ENCODE measurements at places on chromosomes 6 and 20. TPM values are rescaled to one million over a fixed set of nuclear protein-coding genes. Genes with fewer than 3 reads are reported as not detected.

DNA sequence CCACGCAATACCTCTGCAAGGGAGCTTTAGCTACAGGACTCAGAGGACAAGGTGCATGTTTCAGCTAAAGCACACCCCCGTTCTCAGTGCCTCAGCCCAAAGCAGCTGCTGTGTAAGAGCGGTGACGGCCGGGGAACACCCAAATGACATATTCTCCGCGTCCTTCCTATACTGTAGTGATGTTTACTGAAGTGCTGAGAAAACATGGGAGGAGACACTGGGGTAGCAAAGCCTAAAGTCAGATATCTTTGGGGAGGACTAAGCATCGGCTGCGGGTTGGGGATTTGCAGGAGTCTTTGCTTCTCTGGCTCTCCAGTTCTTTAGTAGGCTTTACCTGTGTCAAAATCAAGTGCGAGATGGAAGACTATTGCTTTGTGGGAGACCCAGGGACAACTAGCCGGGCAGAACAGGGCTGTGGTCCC, 1.7 kb downstream of the SLC22A23 start:
- DNase-seq: no peak

The DZANK1 gene
- 1.4 TPM for total RNA-seq

The CTCFL gene
- 0.07 TPM for total RNA-seq

The RIPOR2 gene
- under 0.01 TPM for total RNA-seq
